ENCODE measurements at places on chromosomes 5 and 9. TPM values are rescaled to one million over a fixed set of nuclear protein-coding genes. Genes with fewer than 3 reads are reported as not detected.
A peak's percentile ranks its signal among the peaks of the same experiment; 100 is the strongest.

DNA sequence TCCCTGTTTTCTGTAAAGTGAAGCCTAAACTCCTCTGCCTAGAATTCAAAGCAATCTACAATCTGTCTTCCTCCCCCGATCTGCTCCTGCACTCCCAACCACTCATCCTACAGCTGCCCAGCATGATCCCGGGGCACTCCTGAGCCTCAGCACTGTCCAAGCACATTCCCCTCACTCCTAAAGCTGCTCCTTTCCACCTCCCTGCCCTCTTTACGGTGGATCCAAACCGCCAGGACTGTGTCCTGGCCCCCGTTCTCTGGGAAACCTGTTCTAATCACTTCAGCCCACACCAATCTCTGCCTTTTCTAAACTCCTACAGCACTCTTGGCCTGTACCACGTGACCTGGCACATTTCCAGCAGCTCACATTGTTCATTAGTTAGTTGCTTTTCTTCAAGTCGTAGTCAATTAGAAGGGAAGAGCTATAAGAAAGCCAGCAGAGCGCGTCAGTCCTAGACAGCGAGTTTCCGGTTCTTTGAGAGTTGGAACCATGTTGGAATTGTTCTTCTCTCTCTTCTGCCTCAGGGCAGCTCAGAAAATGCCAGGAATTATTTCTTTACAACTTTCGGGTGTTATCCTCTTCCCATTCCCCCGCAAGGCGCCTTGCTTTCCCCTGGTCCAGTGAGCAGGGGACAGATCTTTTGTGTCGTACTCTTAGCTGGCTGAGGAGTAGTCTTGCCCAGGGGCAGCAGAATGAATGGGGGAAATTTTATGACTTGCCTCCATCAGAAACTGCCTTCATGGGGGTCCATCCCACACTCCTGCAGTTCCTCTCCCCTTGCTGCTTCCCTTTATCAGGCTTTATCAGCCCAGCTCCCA is 60.7 kb downstream of the NRG2 start:
- H3K27ac ChIP-seq = peak overlapping the region; percentile 40
- H3K4me3 ChIP-seq = no peak overlapping the region
- H3K27me3 ChIP-seq = no peaks in the 10 kb centered on the region
- peaks cover 44% of the 10 kb centered on the region for H3K4me1 ChIP-seq
- H3K36me3 ChIP-seq = no peaks in the 10 kb centered on the region
- no peak for DNase-seq

DNA sequence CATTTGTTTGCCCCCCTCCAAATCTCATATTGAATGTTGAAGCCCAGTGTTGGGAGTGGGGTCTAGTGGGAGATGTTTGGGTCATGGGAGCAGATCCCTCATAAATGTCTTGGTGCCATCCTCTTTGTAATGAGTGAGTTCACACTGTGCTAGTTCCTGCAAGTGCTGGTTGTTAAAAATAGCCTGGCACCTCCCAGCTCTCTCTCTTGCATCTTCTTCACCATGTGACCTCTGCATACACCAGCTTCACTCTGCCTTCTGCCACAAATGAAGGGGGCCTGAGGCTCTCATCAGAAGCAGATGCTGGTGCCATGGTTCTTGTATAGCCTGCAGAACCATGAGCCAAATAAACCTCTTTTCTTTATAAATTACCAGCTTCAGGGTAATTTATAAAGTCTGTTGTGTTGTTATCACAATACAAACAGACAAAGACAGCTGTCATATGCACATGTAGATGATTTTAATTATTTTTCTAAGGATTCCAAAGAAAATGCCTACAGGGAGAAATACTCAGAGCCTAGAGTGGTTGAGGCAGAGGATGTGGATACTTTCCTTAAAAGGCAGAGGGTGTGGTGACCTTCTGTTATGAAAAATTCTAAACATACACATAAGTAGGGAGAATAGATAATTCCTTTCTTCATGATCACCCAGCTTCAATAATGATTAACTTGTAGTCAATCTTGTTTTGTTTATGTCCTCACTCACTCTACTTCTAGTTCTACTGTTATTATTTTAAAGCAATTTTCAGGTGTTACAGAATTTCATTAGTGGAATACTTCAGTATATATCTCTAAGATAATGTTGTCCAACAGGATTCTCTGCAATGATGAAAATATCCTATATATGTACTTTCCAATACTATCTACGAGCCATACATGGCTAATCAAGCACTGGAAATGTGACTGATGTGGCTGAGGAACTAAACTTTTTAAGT is 75.1 kb upstream of the RANBP6 start:
- H3K27me3 ChIP-seq = no peaks in the 10 kb centered on the region
- no peak for DNase-seq
- H3K36me3 ChIP-seq = no peaks in the 10 kb centered on the region
- H3K27ac ChIP-seq = no peak overlapping the region
- no peak overlapping the region for H3K4me3 ChIP-seq

DNA sequence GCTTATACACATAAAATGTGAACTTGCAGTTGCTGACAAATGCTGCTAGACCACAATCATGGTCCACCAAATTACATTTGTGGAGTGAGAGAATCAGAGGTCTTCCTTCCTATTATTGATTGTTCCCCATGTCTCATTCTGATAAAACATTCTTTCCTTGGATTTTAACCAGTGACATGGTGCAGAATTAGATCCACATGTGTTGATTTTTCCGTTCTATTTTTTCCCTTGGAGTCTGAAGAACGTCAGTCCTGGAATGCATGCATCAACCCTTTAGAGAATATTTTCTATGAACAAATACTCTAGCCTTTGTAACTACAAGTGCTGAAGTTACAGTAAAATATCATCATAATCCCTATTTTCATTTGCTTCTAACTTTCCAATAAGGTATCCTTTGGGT is 170.7 kb upstream of the SPRY4 start:
- no peaks in the 10 kb centered on the region for H3K36me3 ChIP-seq
- no peaks in the 10 kb centered on the region for H3K27me3 ChIP-seq
- H3K4me3 ChIP-seq = no peak overlapping the region
- no peak for DNase-seq
- peaks cover 6% of the 10 kb centered on the region for H3K4me1 ChIP-seq
- H3K27ac ChIP-seq = no peak overlapping the region

- H3K27me3 ChIP-seq = no peaks in the 10 kb centered on the region
- H3K4me3 ChIP-seq = no peak overlapping the region
- H3K27ac ChIP-seq = no peak overlapping the region
- no peaks in the 10 kb centered on the region for H3K36me3 ChIP-seq
- no peak for DNase-seq
- no peaks in the 10 kb centered on the region for H3K4me1 ChIP-seq
Observed at GRCh38 chr5:93658044-93658443, 75.0 kb downstream of the NR2F1 start.

- H3K4me1 ChIP-seq = no peaks in the 10 kb centered on the region
- no peaks in the 10 kb centered on the region for H3K27me3 ChIP-seq
- H3K4me3 ChIP-seq = no peak overlapping the region
- no peak for DNase-seq
Observed at GRCh38 chr9:26158631-26159150, 480.4 kb upstream of the TUSC1 start.

GRCh38 chr9:27362447-27363210 is 65.7 kb upstream of the EQTN start:
- H3K27ac ChIP-seq = no peak overlapping the region
- peaks cover 5% of the 10 kb centered on the region for H3K36me3 ChIP-seq
- H3K4me1 ChIP-seq = peaks cover 15% of the 10 kb centered on the region
- DNase-seq = no peak

ISL1 gene
- 0.01 TPM for polyA plus RNA-seq

All from psoas muscle (tissue), 8 donors.